Kidney (tissue), 22 donors: ENCODE measurements at places on chromosomes 12 and 14. TPM values are rescaled to one million over a fixed set of nuclear protein-coding genes. Genes with fewer than 3 reads are reported as not detected.
A peak's percentile ranks its signal among the peaks of the same experiment; 100 is the strongest.

The SLC6A15 gene
- polyA plus RNA-seq = not detected

The EFS gene
- 5.6 TPM for polyA plus RNA-seq

The WIF1 gene
- polyA plus RNA-seq = not detected

The HSPB8 gene
- polyA plus RNA-seq = 67.2 TPM

The PLEKHG3 gene
- polyA plus RNA-seq = 51.9 TPM

The HOXC13 gene
- not detected for polyA plus RNA-seq

The ADAMTS20 gene
- polyA plus RNA-seq = not detected

The TTC5 gene
- polyA plus RNA-seq = 12.3 TPM

The MSRB3 gene
- polyA plus RNA-seq = 10.3 TPM

The RASAL1 gene
- 23.5 TPM for polyA plus RNA-seq

- DNase-seq = no peak
These were observed 13.3 kb upstream of the LMNTD1 start for GRCh38 chr12:25566202-25566949.

- no peak for DNase-seq
These were observed 56.2 kb downstream of the LRFN5 start for GRCh38 chr14:41662780-41663472.

DNA sequence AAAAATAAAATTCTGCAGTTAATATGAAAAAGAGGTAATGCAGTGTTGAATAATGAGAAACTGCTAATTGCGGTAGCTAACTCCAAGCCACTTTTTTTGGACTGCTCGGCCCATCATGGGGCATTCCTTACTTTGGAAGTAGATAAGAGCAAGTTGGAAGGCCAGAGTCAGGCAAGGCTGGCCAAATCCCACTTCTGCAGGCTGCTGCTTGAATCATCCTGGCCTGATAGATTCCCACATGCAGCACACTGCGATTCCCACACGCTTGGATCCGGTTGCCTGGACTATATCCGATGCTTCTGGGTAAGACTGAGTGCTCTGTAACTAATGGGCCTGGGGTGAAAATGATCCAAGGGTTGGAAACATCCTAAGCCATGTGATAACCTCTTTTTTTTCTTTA lies 10.6 kb downstream of the EIF2B2 start:
- no peak for DNase-seq

DNA sequence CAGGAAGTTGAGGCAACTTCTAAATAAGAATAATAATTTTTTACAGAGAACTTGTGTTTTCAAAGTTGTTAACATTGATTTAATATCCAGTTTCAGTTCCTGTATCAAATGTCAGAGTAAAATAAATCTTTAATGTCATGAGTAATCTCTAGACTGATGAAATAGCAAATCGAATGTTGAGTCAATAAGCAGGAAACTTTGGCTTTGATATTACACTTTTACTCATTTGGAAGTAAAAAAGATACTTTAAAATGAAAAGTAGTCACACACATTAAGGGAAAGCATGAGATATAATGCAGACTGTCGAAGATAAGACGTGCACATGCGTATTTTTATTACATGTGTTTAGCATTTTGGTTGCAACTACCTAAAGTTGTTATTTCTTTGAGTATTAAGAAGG lies 78.2 kb upstream of the PTGDR start:
- DNase-seq = no peak

DNA sequence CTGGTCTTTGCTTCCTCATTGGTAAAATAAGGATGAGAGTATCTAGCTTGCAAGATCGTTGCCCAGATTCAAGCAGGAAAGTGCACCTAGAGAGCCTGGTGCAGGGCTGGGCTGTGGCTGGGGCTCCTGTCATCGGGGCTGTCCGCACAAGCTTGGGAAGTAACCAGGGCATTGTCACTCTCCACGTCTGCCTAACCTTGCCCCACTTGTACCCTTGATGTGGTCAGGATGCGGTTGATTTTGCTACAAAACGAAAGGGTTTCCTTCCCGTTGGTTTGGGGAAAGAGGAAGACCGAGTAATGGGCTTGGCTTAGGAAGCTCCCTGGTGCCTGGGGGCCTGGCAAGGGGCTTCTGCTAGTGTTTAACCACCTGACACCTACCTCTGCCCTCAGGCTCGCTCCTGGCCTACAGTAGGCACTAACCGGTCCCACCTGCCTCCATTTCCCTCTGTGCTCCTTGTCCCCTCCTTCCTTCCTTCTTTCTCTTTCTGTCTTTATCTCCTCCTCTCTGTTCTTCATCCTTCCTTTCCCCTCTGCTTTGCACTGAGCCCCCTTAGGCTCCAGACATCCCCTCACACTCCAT lies 21.8 kb downstream of the MVK start:
- DNase-seq = no peak

- DNase-seq = no peak
These were observed 23.0 kb downstream of the MNAT1 start for GRCh38 chr14:60757567-60758002.

DNA sequence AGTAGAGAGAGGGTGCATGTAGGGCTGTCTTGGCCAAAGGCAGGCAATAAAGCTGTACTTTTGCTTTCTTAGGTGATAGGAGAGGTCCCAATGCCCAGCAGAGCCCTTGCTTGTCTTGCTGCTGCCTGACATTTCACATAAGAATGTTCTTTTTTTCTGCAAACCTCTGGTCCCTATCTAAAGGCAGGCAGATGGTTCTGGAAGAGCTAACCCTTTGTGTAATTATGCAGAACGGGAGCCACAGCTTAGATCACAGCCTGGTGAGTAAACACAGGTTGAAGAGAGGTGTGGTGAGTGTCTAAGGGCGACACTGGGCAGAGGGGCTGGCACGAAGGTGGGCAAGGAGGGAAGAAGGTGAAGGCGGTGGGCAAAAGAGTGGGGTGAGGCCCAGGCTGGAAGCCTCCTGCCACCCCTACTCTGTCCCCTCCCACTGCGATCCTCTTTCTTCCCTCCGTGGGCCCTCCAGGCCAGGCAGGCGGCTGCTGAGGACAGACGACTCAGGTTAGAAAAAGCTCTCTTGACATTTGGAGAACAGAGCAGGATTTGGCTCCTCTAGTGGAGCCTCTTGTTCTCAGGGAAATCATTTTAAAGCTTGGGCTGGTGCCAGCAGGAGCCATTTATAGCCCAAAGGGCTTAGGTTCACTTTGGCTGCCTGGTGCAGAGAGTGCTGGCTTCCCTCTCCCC lies 42.8 kb downstream of the PRMT8 start:
- DNase-seq = peak; percentile 79

DNA sequence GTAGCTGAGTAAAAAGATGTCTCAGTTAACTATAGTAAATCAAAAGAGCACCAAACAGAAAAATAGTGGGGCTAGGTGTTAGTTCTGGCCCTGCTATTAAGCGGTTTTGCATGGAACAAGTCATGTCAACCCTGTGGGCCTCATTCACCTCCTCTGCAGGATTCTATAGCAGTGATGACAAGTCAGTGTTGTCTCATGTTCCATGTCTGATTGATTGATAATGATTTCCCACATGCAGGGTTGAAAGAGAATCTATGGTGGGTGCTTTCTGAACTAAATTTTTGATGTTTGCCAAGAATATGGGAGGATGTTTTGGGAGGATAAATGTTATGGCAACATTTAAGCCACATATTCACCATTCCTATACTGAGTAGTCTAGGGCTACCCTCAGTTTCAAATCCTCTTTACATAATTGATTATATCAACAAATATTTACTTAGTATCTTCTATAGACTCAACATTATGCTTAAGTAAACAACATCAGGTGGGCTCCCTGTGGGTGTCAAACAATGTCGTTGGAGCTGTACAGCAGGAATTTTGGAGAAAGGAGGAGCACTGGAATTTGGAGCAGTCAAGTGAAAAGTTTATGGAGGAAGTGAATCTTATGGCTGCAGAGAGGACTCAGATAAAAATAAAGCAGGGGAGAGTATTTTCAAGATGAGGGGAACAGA lies 48.6 kb downstream of the IRAK3 start:
- peak; percentile 12 for DNase-seq

- no peak for DNase-seq
These were observed 21.2 kb downstream of the PEX5 start for GRCh38 chr12:7210642-7211151.

DNA sequence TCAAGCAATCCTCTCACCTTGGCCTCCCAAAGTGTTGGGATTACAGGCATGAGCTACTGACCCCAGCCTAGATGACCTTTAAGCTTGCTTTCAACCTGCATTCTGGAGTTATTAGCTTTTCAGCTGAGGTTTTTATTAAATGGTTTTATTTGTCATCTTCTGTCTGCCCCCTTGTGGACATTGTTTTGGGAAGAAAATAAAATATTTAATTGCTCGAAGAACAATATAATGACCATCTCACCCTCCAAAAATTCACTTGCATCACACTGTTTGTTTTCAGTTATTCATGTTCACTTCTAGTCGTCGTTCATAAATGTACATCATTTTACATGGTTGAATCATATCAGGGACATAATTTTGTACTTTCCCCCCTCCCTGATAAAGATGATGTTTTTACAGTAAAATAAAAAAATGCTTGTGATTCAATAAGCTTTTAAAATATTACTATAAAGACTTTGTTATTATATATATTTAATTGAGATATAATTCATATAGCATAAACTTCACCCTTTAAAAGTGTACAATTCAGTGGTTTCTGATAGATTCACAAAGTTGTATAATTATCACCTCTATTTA lies 10.1 kb upstream of the SPATS2 start:
- no peak for DNase-seq

DNA sequence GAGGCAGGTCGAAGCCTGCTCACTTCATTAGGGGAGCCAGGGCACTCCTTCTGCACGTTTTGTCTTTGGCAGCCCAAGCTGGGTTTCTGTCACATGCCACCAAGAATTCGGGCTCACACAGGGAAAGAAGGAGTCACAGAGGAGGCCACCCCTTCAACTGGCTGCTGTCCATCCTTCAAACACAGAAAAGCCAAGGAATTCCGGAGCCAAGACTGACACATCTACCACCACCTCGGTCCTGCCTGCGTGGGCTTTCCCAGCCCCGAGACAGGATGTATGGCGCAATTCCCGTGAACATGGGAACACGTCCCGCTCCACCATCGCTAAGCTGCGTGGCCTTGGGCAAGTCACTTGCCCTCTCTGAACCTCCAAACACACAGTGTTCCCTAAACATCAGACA lies 70.4 kb downstream of the NCOR2 start:
- no peak for DNase-seq

DNA sequence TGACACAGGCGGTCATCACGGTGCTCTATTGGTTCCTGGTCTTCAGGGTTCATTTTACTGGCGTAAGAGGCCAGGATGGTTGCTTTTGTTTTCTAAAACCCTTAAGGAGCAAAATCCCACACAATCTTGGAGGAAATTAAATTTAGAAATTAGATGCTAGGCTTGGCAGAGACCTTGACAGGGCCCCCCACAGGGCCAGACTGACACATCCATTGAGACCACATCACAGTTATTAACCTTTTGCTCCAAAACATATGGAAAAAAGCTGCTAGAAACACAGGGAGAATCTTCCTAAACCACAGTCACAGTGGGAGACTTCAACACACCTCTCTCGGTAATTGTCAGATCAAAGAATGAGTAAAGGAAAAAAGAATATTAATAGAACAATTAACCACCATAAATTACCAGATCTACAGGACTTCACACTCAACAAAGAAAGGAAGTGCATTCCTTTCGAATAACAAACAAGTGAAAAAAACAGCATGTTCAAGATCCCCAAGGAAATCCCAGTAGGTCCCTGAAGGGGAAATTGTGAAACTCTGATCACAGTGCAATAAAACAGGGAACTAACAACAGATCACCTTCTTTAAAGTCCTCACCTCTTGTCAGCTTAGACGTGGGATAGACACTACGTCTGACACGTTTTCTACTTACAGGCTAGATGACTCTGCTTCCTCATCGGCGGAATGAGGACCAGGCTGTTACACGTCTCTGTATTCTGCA lies 40.2 kb upstream of the TMEM179 start:
- DNase-seq = no peak

DNA sequence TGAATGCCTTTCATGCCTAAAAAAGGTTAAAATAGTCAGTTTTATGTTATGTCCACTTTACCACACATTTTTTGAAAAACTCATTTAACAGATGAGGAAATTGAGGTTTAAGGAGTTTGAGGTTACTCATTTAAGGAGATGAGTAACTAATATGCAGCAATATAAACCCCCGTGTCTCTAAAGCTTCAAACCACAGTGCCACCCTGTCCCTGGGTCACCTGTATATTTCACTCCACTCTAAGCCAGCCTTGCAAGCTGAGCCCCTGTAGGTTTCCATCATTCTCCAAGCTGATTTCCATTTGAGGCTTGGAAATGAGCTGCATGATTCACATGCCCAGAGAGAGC lies 64.4 kb downstream of the NUAK1 start:
- no peak for DNase-seq

DNA sequence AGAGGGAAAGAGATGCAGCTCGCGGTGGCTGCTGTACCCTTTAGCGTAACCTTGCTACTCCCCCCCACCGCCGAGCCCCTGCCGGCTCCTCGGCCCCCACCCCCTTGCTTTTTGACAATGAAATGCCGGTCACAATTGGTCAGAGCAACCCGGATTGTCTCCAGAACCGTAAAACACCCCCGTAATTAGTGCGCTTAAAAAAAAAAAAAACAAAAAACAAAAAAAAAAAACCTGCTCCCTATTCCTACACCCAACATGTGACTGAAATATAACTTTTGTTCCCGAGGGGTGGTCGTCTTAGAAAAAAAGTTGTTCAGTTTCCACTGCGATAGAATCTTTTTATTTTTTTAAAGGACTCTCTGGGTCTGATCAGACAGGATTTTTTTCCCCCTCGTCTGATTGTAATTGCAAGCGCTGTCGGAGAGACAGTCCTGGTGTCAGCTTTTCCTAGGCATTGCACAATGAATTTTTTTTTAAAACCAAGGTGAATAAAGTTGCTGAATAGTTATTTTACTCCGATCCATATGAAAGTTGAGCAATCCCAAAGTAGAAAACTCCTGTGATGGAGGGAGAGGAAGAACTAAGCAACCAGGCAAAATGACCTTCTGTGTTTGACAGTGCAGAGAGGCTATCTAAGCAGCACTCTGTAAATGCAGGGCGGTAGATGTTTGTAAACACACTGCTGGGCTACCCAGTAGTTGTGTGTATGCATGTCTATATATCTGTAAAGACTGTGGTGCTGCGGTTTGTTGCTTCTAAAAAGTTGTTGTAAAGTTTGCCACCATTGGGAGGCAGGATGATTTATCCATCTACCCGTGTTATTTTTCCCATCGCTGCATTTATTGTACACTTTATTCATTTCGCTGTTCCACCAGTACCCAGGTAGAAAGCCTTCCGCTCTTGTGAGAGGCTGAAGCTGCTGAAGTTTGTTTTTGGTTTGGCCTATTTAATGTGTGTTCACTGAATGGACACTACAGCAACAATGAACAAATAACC lies 1.1 kb downstream of the ETV6 start:
- DNase-seq = peak; percentile 57

DNA sequence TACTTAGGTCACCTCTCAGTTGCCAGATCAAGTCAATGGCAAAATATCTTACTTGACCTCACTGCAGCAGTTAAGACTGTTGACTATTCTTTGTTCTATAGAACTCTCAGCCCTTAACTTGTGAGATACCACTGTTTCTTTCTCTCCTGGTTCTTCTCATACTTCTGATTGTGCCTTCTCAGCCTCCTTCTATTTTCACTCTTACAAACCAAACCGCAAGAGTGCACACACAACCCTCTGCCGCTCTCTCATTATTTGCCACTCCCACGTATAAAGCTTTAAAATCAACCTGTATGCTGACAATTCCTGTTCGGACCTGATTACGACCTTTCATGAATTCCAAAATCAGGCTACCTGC lies 4.5 kb downstream of the E2F7 start:
- no peak for DNase-seq

- DNase-seq = no peak
These were observed 247.1 kb downstream of the MSRB3 start for GRCh38 chr12:65525491-65526141.
